ENCODE measurements at places on chromosomes 13 and 19.

GRCh38 chr19:49556412-49557398 is 23.7 kb downstream of the NOSIP start:
- DNase-seq, result no peak

GRCh38 chr19:10001899-10002298 is 8.4 kb downstream of the COL5A3 start:
- DNase-seq, result no peak

GRCh38 chr13:52911340-52911739 is 62.9 kb upstream of the PCDH8 start:
- no peak for DNase-seq

DNA sequence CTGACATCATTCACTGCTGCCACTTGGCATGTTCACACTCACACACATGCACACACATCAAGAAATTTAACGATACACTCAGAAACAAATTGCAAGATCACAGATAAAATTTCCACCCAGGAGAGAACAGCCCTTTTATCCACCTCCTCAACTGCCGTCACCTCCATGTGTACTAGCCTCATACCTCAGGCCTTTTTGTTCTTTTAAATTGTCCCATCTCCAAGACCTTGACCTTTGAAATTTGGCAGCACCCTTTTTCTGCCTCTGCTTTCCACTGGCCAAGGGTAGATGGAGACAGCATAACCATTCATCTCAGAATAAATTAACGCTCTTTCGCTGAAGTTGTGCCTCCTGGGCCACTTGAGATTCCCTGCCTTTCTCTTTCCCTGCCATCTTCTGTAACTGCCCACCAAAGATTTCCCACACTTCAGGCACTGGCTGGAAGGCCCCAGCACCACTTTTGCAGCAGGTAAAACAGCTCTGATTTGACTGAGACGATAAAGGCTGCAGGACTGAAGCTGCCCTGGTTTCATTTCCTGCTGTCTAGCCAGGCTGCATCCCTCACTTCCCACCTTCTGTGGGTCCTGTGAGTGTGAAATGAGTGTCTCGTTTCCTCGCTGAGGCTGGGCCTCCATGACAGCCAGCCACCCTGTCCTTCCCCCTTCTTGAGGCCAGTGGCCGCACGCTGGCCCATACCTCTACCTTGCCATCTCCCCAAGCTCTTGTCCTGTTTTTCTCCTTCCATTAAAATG is 39.3 kb downstream of the MBNL2 start:
- DNase-seq, result peak; percentile 45

- DNase-seq, result no peak
Observed at GRCh38 chr13:106597749-106598395, 29.9 kb upstream of the ARGLU1 start.

GRCh38 chr13:33205804-33206221 is 79.7 kb downstream of the STARD13 start:
- DNase-seq, result peak; percentile 69

DNA sequence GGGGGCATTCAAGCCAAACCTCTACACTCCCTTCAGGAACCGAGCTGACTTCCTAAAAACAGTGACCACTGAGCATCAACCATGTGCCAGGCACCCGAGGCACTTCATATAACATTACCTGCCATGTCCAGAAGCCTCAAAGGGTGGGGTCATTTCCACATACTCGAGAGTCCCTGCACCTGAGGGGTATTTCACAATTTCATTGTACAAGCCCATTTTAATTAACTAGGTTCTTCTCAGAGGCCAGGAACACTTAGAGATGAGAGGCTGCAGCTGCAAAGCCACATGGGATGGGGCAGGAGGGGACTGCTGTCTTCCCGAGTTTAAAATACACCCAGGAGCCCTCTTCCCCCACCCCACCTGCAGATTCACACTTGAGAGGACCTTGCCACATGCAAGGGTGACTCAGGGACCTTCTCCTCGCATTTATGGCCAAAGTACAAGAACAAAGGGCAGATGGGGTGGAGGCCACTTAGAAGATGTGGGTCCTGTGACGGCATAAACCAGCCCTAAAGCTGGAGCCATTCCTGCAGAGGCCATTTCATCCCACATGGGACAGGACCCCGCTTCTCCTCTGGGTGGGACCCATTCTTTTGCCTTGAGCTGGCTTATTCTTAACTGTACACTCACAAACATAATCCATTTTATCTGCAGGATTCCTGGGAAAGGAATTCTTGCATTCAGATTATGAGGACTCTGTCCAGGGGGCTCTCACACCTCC is 43.9 kb downstream of the RAB20 start:
- DNase-seq, result no peak

GRCh38 chr13:40996426-40997092 is 22.6 kb downstream of the ELF1 start:
- DNase-seq, result no peak

DNA sequence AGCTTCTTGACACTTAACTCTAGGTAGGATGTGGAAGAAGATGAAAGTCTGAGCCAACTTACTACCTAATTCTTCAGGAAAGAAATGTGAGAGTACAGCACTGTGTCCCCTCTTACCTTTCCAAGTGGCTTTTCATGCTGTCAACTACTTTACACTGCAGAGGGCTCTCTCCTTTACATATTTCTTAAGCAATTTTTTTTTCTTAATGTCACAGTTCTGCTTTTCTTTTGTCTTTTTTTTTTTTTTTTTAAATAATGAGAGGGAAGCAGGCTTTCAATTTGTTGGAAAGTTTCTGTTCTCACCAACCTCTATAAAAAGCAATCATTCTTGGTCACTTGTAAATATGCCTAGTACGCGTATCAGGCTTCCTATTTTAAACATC is 212.7 kb upstream of the MIR17HG start:
- no peak for DNase-seq

DNA sequence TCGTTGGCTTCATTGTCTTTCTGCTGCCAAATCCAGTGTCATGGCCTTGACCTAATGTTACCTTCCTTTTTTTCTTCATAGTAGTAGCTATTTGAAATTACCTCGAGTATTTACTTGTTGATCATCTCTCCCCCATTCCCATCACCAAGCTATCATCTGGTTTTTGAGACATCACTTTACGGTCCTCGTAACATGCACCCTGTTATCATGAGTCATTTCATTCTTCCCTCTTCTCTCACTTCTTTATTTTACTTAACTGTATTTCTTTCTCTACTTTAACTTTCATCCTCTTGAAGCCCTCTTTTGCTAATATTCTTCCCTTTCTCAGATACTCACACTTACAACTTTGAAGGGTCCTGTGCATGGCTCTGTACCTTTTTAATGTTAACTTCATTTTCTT is 31.8 kb downstream of the TPP2 start:
- no peak for DNase-seq

GRCh38 chr19:14300303-14300702 is 80.9 kb upstream of the ADGRE5 start:
- DNase-seq, result peak; percentile 55

DNA sequence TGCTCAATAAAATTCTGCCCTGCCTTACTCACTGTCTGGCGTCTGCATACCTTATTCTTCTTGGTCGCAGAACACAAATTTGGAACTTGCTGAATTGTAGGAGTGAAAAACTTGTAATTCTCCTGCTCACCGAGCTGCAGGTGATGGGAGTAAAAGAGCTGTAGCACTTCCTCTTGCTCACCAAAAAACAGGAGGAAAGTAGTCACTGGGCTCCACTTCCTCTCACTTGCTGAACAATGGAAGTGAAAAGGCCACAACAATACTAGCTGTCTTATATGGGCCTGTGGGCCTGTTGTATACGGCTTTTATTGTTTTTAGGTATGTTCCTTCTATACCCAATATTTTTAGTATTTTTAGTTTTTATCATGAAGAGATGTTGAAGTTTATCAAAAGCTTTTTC is 978.7 kb downstream of the SLITRK5 start:
- DNase-seq, result no peak

- no peak for DNase-seq
Observed at GRCh38 chr13:50724913-50725312, 118.6 kb downstream of the DLEU7 start.

GRCh38 chr19:27993619-27994570 is 1219.1 kb downstream of the UQCRFS1 start:
- DNase-seq, result peak; percentile 51

GRCh38 chr19:42065511-42065910 is 4.5 kb downstream of the GRIK5 start:
- DNase-seq, result no peak

GRCh38 chr13:111122631-111123030 is 7.5 kb downstream of the ARHGEF7 start:
- no peak for DNase-seq

DNA sequence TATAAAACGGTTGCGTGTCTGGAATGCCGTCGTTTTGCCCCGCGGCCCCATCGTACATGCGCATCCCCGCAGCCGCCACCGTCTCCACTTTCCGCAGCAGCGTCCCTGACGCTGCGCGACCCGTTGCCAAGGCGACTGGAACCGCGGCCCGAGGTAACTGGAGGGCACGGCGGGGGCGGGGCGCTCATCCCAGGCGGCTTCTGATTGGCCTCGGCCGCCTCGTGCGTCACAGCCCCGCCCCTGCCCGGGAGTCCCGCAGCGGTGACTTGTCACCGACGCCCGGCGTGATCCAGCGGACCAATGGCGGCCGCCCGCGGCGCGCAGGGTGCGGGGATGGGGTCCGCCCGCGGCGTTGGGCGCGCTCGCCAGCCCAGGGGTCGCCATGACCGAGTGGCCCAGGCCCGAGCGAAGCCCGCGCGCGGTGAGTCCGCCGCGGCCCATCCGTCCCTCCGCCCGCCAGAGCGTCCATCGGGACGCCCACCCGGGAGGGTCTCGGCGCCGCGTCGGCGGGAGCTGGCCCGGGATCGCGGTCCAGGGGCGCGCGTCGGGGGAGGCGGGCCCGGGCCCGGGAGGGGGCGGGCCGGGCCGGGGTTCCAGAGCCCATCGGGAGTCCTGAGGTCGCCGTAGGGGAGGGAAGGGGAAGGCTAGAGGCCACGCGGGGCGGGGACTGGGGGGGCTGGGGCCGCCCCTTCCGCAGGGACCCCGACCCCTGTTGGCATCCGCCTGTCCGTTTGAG is at the start of gene ZSCAN1:
Gene ZSCAN1 (plus strand): TSS at position 285 of the 736 bp plus-strand sequence. CDS start 3,812 bp downstream, outside the sequence.
- no peak for DNase-seq

DNA sequence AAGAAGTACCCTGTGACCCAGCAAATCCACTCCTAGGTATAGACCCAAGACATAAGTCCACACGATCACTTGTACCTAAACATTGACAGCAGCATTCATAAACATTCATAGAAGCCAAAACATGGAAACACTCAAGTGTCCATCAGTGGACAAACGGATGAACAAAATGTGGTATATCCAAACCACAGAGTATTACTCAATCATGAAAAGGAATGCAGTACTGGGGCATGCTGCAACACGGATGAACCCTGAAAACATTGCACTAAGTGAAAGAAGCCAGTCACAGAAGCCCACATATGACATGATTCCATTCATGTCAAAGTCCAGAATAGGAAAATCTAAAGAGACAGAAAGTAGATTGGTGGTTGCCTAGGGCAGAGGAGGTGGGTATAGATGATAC is 22.8 kb upstream of the CCNE1 start:
- DNase-seq, result no peak

- no peak for DNase-seq
Observed at GRCh38 chr19:3509566-3509989, 3.5 kb downstream of the FZR1 start.

- no peak for DNase-seq
Observed at GRCh38 chr13:109140479-109141349, 511.3 kb downstream of the MYO16 start.

GRCh38 chr13:37954191-37954590 is 84.6 kb upstream of the TRPC4 start:
- no peak for DNase-seq

- no peak for DNase-seq
Observed at GRCh38 chr19:6119031-6119430, 8.7 kb upstream of the RFX2 start.

GRCh38 chr19:52648336-52649016 is 10.3 kb upstream of the ZNF83 start:
- no peak for DNase-seq

- no peak for DNase-seq
Observed at GRCh38 chr13:31947105-31947504, 84.5 kb upstream of the FRY start.

DNA sequence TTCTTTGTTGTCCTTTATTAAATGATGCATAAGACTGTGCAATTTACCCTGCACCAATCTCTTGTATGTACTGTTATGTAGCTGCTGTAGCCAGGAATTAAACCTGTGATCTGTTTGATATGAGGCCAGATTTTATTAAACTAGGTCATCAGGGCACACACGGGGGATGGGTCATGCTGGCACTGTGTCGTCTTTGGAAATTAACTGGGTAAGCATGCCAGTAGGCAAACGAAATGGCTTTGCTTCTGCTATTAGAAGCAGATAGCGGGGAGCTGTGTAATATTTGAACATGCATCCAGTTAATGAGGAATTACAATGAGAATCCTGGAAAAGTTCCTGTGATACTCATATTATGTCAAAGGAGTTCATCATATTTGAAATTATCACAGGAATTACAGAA is 23.5 kb downstream of the MTUS2 start:
- no peak for DNase-seq

- DNase-seq, result no peak
Observed at GRCh38 chr13:19150712-19151228, 30.9 kb downstream of the TUBA3C start.

DNA sequence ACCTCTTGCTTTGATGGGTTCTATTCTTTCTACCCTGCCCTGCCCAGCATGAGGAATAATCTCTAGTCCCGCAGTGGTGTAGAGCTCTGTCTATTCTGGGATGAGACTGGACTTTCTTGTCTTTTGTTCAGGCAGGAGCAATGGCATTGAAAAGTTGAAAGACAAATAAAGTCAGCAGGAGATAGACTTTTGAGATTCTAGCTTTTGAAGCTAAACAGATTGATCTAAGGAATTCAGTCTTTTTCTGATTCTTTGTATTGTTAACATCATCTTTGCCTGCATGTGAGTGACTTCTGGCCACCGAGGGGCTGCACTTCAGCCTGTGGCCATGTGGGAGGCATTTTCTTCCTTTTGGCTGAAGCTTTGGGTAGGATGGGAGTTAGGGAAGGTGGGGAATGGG is 132.4 kb downstream of the MRPL57 start:
- DNase-seq, result no peak

DNA sequence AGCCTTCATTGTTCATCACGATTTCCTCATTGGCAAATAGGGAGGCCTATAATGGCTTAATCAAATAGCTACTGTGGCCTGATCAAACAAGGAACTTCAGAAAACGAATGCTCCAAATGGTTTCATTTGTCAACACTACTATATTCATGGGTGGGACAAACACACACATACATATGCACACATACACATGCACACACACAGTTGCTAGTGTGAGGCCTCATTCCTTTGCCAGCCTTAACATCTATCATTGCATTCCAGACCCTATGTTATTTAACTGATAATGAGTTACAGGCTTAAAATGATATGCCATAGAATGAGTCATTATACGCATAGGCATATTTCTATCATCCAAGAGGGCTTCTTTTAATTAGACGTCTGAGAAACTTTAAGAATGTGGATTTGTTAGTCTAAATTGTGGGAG is 140.2 kb downstream of the KLF5 start:
- no peak for DNase-seq

GRCh38 chr13:41995946-41996345 is 35.0 kb upstream of the VWA8 start:
- peak; percentile 24 for DNase-seq

- peak; percentile 83 for DNase-seq
Observed at GRCh38 chr19:12796146-12797071, 5.1 kb downstream of the JUNB start.
